Muscle of leg (tissue), 16 donors: ENCODE measurements at places on chromosomes 4 and X.

DNA sequence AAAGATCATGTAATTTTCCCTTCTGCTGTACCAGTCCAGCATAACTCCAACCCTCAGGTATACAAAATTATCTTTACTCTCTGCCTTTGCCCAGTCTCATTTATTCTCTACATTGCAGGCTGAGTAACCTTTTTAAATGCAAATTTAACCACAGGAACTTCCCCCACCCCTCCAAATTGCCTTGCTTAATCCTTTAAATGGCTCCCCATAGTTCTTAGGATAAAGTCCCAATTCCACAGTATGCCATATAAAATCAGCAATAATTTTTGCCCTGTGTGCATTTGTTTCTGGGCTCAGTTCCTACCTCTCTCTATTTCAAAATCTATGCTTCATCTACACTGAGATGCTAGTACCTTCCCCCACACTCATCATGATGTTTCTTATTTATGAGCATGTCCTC, 879.7 kb downstream of the RPA4 start:
- no peaks in the 10 kb centered on the region for H3K4me1 ChIP-seq
- H3K27me3 ChIP-seq = peaks cover 2% of the 10 kb centered on the region
- H3K4me3 ChIP-seq = no peak overlapping the region

DNA sequence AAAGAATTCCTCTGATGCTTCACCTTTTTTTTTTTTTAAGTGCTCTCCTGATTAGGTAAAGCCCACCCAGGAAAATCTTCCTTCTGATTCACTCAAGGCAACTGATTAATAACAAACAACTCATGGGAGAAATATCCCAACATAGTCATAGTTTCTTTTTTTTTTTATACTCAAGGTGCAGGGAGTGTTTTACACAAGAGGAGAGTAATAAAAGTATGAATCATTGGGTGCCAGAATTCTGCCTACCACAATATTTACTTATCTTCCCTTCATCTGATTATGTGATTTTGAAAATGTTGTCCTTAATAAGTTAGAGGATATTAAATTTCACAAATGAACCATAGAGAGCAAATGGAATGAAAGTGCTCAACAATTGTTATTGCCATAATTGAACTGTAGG, 329.9 kb downstream of the TECRL start:
- no peak overlapping the region for H3K4me3 ChIP-seq
- DNase-seq = no peak
- no peaks in the 10 kb centered on the region for H3K36me3 ChIP-seq

GRCh38 chr4:6689506-6689960, 4.1 kb upstream of the S100P start:
- no peaks in the 10 kb centered on the region for H3K36me3 ChIP-seq
- no peak overlapping the region for H3K4me3 ChIP-seq
- DNase-seq = no peak

DNA sequence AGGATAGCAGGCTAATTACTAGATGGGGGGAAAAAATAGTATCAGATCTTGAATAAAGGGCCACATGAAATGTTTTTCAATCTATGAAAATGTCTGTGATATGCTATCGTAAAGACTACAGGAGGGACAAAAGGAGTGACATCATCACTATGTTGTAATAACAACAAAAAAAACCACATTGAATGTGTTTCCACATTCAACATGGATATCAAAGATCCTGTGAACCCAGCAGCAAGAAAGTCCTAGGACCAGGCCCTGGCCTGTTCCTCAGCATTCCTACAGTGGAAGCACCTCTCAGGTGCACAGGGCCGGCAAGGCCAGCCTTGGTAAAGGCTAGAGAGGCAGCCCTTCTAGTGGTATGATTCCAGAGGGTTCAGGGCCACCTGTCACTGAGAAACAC, 118.3 kb downstream of the RELL1 start:
- no peak for DNase-seq
- no peaks in the 10 kb centered on the region for H3K27me3 ChIP-seq
- H3K27ac ChIP-seq = no peak overlapping the region
- H3K4me1 ChIP-seq = no peaks in the 10 kb centered on the region
- H3K4me3 ChIP-seq = no peak overlapping the region
- no peaks in the 10 kb centered on the region for H3K36me3 ChIP-seq

- no peak overlapping the region for H3K27ac ChIP-seq
- H3K4me1 ChIP-seq = peaks cover 12% of the 10 kb centered on the region
- no peaks in the 10 kb centered on the region for H3K36me3 ChIP-seq
- H3K27me3 ChIP-seq = no peaks in the 10 kb centered on the region
- H3K4me3 ChIP-seq = no peak overlapping the region
These were observed 3.6 kb downstream of the NOCT start for GRCh38 chr4:139018971-139019758.

GRCh38 chr4:124686279-124686678, 26.3 kb downstream of the ANKRD50 start:
- peaks cover 22% of the 10 kb centered on the region for H3K36me3 ChIP-seq
- H3K4me3 ChIP-seq = no peak overlapping the region
- H3K4me1 ChIP-seq = no peaks in the 10 kb centered on the region
- no peaks in the 10 kb centered on the region for H3K27me3 ChIP-seq

DNA sequence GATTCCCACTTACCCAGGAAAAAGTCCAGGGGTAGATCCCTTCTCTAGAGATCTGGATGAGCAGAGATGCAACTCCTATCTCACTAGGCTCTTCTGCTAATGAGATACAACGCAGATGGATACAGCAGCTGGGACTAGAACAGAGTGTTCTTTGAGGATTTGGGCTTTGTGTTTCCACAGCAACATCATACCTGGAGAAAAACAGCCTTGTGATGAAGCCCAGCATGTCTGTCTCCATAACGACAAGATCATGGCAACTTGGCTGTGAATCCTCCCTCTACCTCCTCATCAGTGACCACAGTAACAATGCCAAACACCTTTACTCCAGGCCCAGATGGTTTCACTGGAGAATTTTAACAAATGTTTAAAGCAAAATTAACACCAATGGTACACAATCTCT, 80.1 kb downstream of the RCHY1 start:
- H3K36me3 ChIP-seq = no peaks in the 10 kb centered on the region
- no peak overlapping the region for H3K4me3 ChIP-seq
- no peaks in the 10 kb centered on the region for H3K4me1 ChIP-seq
- H3K27me3 ChIP-seq = no peaks in the 10 kb centered on the region

- H3K4me1 ChIP-seq = no peaks in the 10 kb centered on the region
- H3K27me3 ChIP-seq = peaks cover 9% of the 10 kb centered on the region
- peak; percentile 42 for DNase-seq
- H3K4me3 ChIP-seq = no peak overlapping the region
- no peaks in the 10 kb centered on the region for H3K36me3 ChIP-seq
- no peak overlapping the region for H3K27ac ChIP-seq
These were observed 392.5 kb downstream of the BCOR start for GRCh38 chrX:39705290-39705689.

DNA sequence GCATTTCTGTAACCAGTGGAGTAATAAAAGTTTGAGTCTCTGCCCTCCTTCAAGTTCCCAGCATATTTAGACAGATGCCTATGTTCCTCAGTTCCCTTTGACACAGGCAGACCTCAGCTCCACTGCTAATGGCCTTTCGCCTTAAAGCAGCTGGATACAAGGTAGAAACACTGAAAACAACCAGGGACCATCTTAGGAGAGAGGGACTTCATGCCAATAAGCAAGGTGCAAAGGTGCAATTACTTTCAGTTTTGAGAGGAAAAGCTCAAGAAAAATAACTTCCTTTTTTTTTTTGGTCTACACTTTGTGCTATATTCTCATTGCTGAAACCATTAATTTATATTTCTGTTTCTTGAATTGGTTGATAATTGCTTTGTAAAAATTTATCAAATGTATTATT, 781.9 kb upstream of the GALNTL6 start:
- H3K4me3 ChIP-seq = no peak overlapping the region
- H3K36me3 ChIP-seq = no peaks in the 10 kb centered on the region
- no peak overlapping the region for H3K27ac ChIP-seq
- H3K27me3 ChIP-seq = no peaks in the 10 kb centered on the region
- no peak for DNase-seq

DNA sequence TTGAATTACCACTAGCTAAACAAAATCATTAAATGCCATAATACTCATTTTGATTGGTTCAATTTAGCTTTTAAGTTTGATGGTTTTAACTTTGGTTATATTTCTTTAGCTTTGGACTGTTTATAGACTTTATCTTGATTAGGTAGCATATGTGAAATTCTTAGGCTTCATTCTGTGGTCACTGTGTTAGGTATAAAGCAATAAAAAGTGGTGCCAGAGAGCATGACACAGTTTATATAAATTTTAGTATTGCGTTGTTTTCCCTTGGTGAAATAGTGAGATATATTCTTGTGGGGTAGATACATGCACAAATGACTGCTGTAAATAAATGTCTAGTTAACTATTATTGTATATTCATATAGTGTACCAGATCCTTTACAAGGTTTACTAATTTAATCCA, 474.2 kb upstream of the GRID2 start:
- no peaks in the 10 kb centered on the region for H3K4me1 ChIP-seq
- no peaks in the 10 kb centered on the region for H3K27me3 ChIP-seq
- no peak overlapping the region for H3K4me3 ChIP-seq
- no peak for DNase-seq

- H3K4me3 ChIP-seq = no peak overlapping the region
- no peak overlapping the region for H3K27ac ChIP-seq
- peak; percentile 28 for DNase-seq
- no peaks in the 10 kb centered on the region for H3K36me3 ChIP-seq
- no peaks in the 10 kb centered on the region for H3K27me3 ChIP-seq
These were observed 395.0 kb downstream of the DTHD1 start for GRCh38 chr4:36676139-36677050.

- no peak overlapping the region for H3K27ac ChIP-seq
- no peak overlapping the region for H3K4me3 ChIP-seq
- no peak for DNase-seq
- no peaks in the 10 kb centered on the region for H3K36me3 ChIP-seq
- H3K4me1 ChIP-seq = no peaks in the 10 kb centered on the region
These were observed 31.5 kb upstream of the UNC5C start for GRCh38 chr4:95580226-95580625.

DNA sequence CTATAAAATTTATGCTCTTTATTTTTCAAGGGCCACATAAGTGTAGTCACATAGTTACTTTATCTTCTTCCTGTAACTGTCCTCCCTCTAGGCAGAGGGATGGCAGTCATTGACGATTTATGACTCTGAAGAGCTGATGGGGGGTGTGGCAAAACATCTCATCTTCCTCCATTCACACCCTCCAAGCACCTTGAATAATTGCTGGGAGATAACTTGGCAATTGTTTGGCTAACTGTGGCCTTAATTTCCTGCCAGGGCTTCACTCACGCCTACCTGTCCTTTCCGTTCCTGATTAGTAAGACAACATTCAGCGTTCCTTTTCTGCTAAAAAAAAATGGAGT, 329.2 kb downstream of the ARHGAP10 start:
- H3K36me3 ChIP-seq = peaks cover 15% of the 10 kb centered on the region
- DNase-seq = no peak
- no peaks in the 10 kb centered on the region for H3K27me3 ChIP-seq
- no peak overlapping the region for H3K27ac ChIP-seq

DNA sequence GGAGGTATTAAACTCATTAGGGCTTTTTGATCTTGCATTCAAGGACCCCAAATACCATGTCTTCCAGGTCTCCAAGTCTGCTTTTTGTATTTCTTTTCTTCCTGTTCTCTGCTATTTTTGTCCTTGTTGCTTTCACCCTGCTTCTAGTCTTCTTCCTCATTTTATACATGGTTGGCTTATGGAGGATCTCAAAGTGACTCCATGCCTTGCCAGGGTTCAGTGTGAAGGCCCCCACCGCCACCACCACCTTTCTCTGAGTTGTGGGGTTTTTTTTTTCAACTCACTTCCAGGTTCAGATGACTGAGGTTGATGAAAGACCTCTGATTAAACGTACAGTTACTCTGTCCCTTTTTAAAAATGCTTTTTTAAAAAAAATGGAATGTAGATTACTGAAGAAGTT, 96.3 kb downstream of the MAML3 start:
- H3K27ac ChIP-seq = no peak overlapping the region
- no peaks in the 10 kb centered on the region for H3K4me1 ChIP-seq
- no peaks in the 10 kb centered on the region for H3K36me3 ChIP-seq
- no peak overlapping the region for H3K4me3 ChIP-seq

DNA sequence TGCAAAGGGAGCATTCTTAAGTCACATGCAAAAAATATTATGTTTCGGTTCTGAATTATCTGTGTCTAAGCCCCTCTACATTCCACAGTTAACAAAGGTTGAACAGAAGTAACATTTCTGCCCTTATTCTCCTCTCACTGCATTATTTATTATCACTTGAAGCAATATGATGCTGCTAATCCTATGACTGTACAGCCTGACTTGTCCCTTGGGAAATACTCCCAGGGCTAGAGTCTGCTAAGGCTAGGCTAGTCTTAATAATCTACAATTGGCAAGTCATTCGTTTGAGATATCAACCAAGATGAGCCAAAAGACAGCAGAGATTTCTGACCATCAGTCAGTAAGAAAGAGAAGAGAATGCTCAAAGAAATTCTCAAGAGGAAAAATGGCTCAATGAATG, 226.9 kb upstream of the HCCS start:
- no peaks in the 10 kb centered on the region for H3K27me3 ChIP-seq
- no peaks in the 10 kb centered on the region for H3K4me1 ChIP-seq
- no peaks in the 10 kb centered on the region for H3K36me3 ChIP-seq
- no peak for DNase-seq

- no peaks in the 10 kb centered on the region for H3K36me3 ChIP-seq
- H3K27me3 ChIP-seq = no peaks in the 10 kb centered on the region
- H3K27ac ChIP-seq = no peak overlapping the region
- no peak overlapping the region for H3K4me3 ChIP-seq
- H3K4me1 ChIP-seq = peaks cover 27% of the 10 kb centered on the region
These were observed 21.4 kb upstream of the RASL11B start for GRCh38 chr4:52840531-52841370.

GRCh38 chrX:42495139-42495538, 282.8 kb downstream of the PPP1R2C start:
- H3K27ac ChIP-seq = no peak overlapping the region
- peaks cover 6% of the 10 kb centered on the region for H3K27me3 ChIP-seq
- no peak for DNase-seq
- H3K4me1 ChIP-seq = no peaks in the 10 kb centered on the region
- no peaks in the 10 kb centered on the region for H3K36me3 ChIP-seq

- H3K4me3 ChIP-seq = no peak overlapping the region
- H3K27me3 ChIP-seq = no peaks in the 10 kb centered on the region
- DNase-seq = no peak
- H3K36me3 ChIP-seq = no peaks in the 10 kb centered on the region
- no peak overlapping the region for H3K27ac ChIP-seq
These were observed 17.5 kb downstream of the MTHFD2L start for GRCh38 chr4:74175379-74175778.

- DNase-seq = no peak
- H3K27ac ChIP-seq = no peak overlapping the region
- H3K4me3 ChIP-seq = no peak overlapping the region
- H3K4me1 ChIP-seq = peaks cover 12% of the 10 kb centered on the region
These were observed 20.6 kb downstream of the GAB1 start for GRCh38 chr4:143357161-143357845.

GRCh38 chr4:53653484-53654053, 62.3 kb upstream of the LNX1 start:
- no peaks in the 10 kb centered on the region for H3K36me3 ChIP-seq
- peaks cover 19% of the 10 kb centered on the region for H3K4me1 ChIP-seq
- no peak overlapping the region for H3K4me3 ChIP-seq
- no peaks in the 10 kb centered on the region for H3K27me3 ChIP-seq
- DNase-seq = peak; percentile 62
- no peak overlapping the region for H3K27ac ChIP-seq

GRCh38 chrX:110059410-110059809, 56.5 kb downstream of the TMEM164 start:
- peak overlapping the region; percentile 3 for H3K27ac ChIP-seq
- no peak for DNase-seq
- no peaks in the 10 kb centered on the region for H3K4me1 ChIP-seq

- H3K4me1 ChIP-seq = peaks cover 13% of the 10 kb centered on the region
- no peaks in the 10 kb centered on the region for H3K27me3 ChIP-seq
- H3K4me3 ChIP-seq = no peak overlapping the region
- DNase-seq = no peak
- H3K27ac ChIP-seq = no peak overlapping the region
These were observed 147.0 kb upstream of the NOCT start for GRCh38 chr4:138868562-138868961.
